Activated CD8-positive, alpha-beta memory T cell treated with anti-CD3 and anti-CD28 coated beads, Interleukin-2, amount 10 ng/mL, durations not matched to agents 7 days and 5 days (primary cell): ENCODE measurements at places on chromosomes 1 and 21.

- no peak for DNase-seq
Measured at GRCh38 chr21:44303490-44303981, 3.7 kb downstream of the PFKL start.

- DNase-seq, result peak; percentile 83
Measured at GRCh38 chr1:33349778-33350610, 29.1 kb upstream of the A3GALT2 start.

- no peak for DNase-seq
Measured at GRCh38 chr21:29613021-29613420, 314.3 kb downstream of the BACH1 start.

GRCh38 chr21:23522751-23523150 lies 2084.5 kb downstream of the MRPL39 start:
- DNase-seq, result no peak

DNA sequence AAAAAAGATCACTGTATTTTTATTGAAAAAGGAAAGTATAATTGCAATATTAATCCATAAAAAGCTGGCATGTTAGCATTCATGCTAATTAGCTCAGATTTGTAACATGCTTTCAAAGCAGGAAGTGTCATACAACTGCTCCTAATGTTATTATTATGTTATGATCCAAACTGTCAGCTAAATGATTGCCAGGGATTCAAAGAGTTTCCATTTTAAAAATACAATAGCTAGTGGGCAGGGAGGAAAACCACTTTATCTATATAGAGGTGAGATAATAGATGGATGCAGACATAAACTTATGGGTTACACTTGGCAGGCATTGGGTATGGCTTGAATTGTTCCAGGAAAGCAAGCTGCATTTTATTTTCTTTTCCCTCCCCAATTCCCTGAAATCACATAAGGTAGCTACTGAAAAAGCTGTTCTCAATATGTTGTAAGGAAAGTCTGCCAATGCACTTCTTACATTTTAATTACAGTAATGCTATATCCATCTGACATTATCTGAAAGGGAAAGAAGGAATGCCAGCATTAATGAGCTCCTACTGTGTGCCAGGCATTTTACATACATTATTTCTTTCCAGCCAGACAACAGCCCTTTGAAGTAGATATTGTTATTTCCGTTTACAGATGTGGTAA lies 9.8 kb upstream of the MYSM1 start:
- no peak for DNase-seq
